ENCODE measurements at places on chromosomes 16 and 17.

DNA sequence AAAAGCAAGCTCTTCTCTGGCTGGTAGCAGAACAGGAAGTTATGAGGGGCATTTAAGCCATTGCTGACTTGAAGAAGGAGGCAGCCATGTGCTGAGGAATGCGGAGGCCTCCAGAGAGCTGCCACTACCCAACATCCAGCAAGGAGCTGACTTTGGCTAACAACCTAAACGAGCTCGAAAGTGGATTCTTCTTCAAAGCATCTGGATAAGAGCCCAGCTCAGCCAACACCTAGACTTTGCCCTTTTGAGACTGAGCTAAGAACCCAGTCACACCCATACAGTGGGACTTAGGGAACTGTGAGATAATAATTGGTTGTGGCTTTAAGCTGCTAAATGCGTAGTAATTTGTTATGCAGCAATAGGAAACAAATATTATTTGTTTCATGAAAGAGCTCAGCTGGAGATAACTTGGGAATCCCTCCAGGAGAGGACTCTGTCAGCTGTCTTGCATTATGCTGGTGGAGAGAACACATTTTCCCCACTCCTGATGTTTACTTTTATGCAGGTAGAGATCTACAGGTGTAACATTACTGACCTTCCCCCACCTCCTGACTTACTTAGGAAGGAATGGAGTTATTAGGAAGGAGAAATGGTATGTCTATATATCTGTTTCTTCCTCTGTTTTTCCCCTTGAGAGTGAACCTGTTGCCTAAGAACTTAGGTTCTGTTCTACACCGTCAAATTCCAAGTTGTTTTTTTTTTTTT is 52.7 kb upstream of the ZNF629 start:
- no peak for DNase-seq

DNA sequence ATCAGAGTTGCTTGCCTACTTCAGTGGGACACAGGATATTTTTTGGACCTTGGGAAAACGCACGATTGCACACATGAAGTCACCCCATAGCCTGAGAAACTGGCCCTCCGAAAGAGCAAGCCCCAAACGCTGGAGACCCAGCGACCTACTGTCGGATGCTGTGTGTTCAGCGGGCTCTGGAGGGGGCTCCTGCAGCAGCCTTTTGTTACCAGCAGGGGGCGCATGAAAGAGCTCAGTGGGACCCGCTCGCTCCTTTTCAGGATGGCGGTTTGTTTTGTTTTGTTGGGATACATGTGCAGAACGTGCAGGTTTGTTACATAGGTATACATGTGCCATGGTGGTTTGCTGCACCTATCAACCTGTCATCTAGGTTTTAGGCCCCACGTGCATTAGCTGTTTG is 28.4 kb downstream of the MYH3 start:
- DNase-seq, result no peak

DNA sequence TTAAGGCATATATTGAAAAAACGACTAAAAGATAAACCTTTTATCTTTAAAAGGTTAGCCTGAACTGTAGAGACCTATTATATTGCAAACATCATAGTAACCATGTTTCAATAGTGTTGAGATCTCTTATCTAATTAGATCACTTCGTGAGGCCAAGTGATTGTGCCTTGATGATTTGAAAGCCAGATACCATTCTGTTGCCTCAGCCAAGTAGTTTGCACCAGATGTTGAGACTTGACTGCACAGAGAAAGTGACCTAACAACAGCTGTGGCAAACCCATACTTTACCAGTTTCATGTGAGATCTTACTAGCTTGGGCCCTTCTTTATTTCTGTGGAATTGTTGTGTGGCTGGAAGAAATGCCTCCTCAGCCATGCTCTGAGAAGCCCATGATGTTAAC is 717.3 kb downstream of the KCNJ2 start:
- no peak for DNase-seq

- DNase-seq, result no peak
Measured at GRCh38 chr16:78705694-78706093, 606.2 kb downstream of the WWOX start.

GRCh38 chr17:51097708-51098446 is 22.8 kb downstream of the SPAG9 start:
- DNase-seq, result no peak

DNA sequence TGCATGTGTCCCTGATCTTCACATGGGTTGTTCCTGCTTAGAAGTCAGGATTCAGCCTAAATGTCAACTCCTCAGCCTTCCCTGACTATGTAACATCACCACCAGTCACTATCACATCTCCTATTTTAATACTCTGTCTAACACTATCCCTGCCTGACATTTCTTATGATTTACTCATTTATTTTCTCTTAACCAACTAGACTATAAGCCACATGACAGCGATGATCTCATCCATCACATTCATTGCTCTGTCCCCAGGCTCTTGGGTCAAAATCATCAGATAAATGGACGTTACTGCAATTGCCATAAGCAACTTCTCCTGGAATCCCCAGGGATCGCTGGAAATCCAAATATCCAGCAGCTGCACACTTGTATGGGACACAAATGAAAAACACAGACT is 15.7 kb downstream of the CDRT4 start:
- no peak for DNase-seq

GRCh38 chr16:49969091-49970030 is 55.7 kb upstream of the CNEP1R1 start:
- no peak for DNase-seq
